Frontal cortex (tissue), 4 donors: ENCODE measurements at places on chromosomes 13 and 19.
A peak's percentile ranks its signal among the peaks of the same experiment; 100 is the strongest.

- no peak for DNase-seq
Measured at GRCh38 chr13:35957996-35958395, 173.2 kb downstream of the DCLK1 start.

DNA sequence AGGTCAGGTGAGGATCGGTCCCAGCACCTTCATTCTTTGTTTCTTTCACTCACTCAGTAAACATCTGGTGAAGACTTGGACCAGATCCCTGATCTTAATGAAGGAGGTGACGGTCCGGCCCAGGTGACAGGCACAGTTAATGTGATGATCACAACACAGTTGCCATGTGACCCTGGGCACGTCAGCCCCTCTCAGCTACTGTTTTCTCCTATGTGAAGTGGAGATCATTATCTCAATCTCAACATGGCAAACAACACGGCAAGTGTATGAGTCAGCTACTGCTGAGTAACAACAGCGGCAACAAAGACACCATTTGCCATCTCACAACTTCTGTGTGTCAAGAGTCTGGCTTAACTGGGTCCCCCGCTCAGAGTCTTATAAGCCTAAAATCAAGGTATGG, 74.6 kb downstream of the GNG7 start:
- no peak for DNase-seq

- no peak for DNase-seq
Measured at GRCh38 chr19:2726904-2727639, 5.9 kb upstream of the DIRAS1 start.

DNA sequence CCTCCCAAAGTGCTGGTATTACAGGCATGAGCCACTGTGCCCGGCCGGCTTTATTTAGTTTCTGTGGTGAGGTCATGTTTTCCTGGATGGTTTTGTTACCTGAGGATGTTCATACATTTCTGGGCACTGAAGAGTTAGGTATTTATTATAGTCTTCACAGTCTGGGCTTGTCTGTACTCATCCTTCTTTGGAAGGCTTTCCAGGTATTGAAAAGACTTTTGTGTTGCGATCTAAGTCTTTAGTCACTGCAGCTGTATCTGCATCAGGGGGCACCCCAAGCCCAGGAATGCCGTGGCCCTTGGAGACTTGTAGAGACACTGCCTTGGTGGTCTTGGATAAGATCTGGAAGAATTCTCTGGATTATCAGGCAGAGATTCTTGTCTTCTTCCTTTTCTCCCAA, 12.8 kb downstream of the BLOC1S3 start:
- no peak for DNase-seq

- no peak for DNase-seq
Measured at GRCh38 chr19:1610579-1610978, 5.3 kb upstream of the UQCR11 start.

- no peak for DNase-seq
Measured at GRCh38 chr19:27806471-27807070, 1406.4 kb downstream of the UQCRFS1 start.

DNA sequence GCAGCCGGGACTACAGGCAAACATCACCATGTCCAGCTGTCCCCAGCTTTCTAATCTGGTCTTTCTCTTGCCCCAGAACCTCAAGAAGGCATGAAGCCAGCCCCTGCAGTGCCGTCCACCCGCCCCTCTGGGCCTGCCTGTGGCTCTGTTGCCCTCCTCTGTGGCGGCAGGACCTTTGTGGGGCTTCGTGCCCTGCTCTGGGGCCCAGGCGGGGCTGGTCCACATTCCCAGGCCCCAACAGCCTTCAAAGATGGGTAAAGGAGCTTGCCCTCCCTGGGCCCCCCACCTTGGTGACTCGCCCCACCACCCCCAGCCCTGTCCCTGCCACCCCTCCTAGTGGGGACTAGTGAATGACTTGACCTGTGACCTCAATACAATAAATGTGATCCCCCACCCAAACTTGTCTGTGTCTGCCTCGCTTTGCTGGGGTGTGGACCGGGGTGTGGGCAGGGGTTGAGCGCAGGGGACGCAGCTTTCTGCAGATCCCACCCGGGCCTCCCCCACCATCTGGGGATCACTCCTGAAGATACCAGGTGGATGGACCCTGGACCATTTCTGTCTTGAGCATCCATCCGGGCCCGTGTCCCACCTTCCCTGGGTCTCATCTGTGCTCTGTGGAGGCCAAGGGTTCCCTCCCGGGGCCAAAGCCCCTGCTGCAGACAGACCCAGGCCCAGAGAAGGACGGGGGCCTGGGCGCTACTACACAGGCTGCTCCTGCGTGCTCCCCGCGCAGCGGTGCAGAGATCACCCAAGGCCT, 15.3 kb downstream of the PRKCSH start:
- peak; percentile 32 for DNase-seq

- no peak for DNase-seq
Measured at GRCh38 chr13:50078231-50078894, 63.1 kb downstream of the KCNRG start.
